Stimulated activated CD4-positive, alpha-beta T cell treated with anti-CD3 and anti-CD28 coated beads, Interleukin-4, amount 100 ng/mL, for 48 hours (primary cell): ENCODE measurements at places on chromosomes 1 and 21.

DNA sequence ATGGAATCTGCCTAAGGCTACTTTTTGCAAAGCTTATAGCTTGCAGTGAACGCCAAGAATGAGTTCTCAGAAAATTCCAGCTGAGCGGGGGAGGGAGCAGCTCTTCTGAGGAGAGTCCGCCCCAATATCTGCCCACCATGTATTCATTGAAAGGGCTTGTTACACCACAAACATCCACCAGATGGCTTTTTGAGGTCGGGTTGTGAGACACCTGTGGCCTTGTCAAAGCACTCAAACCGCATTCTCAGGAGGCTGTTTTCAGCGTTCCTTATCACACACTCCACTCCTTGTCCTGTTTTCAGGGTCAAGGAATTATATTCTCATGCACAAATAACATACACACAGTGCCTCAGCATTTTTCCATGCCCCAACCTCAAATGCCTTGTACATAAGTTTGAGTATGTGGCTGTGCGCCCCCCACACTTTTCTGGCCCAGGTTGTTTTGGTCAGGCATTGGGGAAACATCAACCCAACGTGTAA lies 3.9 kb upstream of the C4BPB start:
- DNase-seq: peak; percentile 37

- no peak for DNase-seq
These were observed 1.1 kb downstream of the CCDC17 start for GRCh38 chr1:45622524-45623394.

- no peak for DNase-seq
These were observed 816.9 kb downstream of the PLA2G4A start for GRCh38 chr1:187645651-187646050.

- DNase-seq: peak; percentile 50
These were observed 183.8 kb downstream of the DHRS3 start for GRCh38 chr1:12434174-12434573.

DNA sequence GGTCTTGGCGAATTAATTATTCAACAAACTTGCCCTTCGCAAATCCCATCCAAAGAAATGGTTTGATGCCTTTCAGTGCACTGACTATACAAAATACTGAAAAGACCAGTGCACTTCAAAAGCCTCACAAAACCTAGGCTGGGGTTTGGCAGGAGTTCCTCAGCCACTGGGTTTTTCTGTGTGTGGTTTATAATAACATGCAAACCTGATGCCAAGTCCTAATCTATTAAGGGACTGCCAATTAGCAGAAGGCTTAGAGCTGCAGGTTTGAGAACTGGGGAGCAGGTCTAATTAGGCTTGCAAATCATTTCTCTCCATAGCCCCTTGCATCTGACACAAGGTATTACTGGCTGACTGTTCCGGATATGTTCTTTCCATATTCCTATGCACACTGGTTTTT lies 27.7 kb downstream of the PLPP3 start:
- no peak for DNase-seq
